Stimulated activated CD4-positive, alpha-beta T cell treated with anti-CD3 and anti-CD28 coated beads, Interleukin-15, amount 100 ng/mL, for 1 hour (primary cell): ENCODE measurements at places on chromosomes 4 and X.

- DNase-seq, result no peak
Measured at GRCh38 chrX:135505351-135505750, 15.1 kb upstream of the INTS6L start.

GRCh38 chr4:85548116-85548515, 73.2 kb downstream of the ARHGAP24 start:
- no peak for DNase-seq

DNA sequence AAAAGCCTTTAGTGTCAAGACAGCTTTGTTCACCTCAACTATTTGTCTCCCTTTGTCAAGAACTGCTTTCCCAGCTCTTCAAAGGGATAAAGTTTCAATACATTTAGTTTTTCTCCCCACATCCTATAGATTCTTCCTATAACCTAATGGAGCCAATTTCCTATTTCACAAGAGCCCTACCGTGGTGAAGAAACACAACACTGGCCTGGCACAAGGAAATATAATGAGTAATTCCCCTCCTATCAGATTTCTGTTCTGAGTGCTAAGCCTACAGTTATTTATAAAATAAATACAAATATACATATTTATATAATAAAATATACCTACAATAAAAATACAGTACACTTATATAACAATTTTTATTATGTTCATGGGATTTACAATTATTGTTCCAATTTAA, 89.9 kb downstream of the SHISA3 start:
- no peak for DNase-seq

GRCh38 chr4:128633067-128633466, 176.4 kb upstream of the JADE1 start:
- no peak for DNase-seq

DNA sequence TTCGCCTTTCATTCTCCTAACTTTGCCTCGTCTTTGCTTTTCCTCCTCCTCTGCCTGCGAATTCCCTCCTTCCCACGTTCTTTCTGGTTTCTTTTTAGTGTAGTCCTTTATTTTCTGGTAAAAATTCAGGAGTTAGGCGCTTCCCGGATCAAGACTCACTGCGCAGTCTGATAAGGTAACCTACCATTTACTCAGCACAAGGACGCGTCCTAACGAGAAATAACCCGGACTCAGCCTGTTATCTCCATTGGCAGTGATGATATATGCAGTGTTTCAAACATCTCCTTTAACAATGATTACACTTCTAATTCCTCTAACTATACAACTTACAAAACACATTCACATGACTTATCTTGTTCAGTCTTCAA, 357 bp upstream of the ETNPPL start:
- DNase-seq, result no peak

DNA sequence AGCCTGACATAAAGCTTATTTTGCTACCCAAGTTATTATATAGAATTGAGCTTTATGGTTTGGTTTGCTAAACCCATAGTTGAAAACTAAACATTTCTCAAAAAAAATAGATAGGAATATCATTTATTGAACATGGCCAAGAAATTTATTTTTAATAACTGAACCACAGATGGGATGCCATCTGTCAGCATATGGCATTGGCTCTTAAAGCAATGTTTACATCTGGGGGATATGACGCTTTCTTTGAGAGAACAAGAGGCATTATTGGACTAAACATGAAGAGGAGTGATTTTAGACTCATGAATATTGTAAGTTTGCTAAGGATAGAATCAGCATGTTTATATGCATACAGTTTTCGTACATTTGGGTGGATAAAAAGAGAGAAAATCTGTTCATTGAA, 132.6 kb upstream of the SLIT2 start:
- DNase-seq, result no peak

DNA sequence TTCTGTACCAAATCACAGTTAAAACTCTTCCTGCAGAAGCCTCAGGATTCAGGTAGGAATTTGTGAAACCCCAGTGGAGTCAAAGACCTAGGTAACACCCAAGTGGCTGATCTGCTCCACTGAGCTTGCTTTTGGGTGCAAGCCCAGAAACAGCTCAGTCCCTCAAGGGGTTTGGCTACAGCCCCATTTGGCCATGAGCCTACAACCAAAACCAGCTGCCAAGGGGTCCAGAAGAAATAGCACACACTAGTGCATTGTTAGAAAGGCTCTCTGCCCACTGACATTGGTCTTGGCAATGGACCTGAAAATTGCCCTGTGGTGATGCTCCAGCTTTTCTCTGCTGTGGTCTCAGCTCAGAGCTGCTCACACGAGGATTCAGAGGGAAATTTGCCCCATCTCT, 577.4 kb upstream of the INTU start:
- DNase-seq, result no peak

DNA sequence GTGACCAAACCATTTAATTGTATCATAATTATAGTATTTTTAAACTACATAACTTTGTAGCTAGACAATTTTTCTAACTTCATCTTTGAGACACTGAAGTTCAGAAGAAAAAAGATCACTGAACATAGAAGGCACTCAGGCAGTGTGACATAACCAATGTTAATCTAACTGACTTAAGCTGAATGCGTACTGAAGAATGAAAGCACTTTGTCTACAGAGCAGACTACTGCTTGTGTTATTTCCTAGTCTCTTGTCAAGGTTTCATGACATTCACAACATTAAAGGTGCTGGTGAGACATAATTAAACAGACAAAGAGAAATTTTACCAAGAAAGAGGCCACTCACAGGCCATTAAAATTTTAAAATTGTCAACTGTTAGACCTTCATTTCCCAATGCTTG, 13.5 kb downstream of the AMMECR1 start:
- no peak for DNase-seq

DNA sequence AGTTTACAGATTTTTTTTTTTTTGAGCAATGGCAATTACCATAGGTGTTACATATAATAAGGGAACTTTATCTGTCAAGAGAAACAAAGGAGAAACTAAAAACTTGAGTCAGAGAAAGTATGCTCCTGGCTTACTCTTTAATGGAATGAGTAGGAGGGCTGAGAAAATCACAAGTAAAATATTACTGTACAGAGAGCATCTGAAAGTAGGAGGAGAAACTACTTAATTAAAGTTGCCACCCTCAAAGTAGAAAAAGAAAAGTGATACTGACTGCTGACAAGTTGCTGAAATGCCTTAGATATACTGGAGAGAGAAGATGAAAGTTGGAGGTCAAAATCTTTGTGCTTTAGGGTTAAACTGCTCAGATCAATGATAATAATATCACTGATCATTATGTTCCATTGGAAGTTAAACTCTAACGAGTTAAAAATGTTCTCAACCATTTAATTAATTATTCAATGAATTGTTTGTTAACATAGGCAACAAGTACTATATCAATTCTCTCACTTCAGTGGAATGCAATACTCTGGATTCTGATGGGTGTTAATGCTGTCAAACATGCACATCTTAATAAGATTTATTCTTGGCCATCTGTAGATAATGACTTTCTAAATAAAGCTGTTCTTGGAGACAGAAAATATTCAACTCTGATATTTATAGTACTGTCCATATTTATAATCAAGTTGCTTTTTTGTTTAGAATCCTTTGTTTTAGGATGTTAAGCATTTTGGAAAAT, 61.2 kb upstream of the CAMK2D start:
- DNase-seq, result no peak

DNA sequence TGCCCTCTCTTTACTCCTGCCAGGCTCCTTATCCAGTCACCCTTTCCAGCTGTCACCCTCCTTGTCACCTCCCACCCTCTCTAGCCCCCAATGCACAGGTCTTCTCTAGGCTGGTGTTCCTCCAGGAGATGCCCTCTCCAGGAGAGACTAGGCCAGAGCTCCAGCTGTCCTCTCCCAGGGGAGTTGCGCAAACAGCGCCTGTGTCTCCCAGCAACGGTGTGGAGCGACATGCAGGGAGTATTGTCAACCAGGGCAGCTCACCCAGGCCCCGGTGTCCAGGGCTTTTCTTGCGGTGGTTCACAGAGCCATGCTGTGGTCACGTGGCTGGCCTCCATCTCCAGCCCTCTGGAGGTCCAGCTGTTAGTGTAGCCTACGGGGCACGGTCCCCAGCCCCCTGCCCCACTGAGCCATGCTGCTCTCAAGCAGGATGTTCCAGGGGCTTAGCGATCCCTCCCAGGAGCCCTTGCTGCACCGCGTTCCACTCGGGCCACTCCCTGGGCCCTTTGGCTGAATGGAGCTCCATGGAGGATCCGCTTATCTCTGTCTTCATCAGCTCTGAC, 34.8 kb downstream of the CCNQ start:
- DNase-seq, result no peak

DNA sequence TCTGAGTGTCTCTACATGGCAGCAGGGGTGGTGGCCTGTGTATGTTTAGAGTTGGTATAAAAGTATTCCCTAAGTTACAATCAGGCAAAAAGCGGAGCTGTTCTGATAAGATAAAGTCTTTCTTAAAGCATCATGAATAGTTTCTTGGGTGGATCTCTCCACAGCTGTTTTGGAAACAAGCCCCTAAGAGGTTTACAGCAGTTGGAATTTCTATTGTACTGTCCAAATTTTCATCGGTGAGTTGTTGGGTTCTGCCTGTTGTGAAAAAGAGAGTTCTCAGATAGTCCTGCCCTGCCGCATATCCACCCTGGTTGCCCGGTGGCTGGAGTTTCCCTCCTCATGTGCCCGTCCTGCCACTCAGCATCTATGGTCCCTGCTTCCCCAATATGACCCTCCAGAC, 50.1 kb downstream of the C4orf51 start:
- no peak for DNase-seq

- no peak for DNase-seq
Measured at GRCh38 chrX:111265486-111265885, 4.8 kb downstream of the CAPN6 start.

- DNase-seq, result no peak
Measured at GRCh38 chr4:26893491-26893890, 32.9 kb downstream of the STIM2 start.

- DNase-seq, result no peak
Measured at GRCh38 chr4:23166919-23167318, 474.2 kb downstream of the GBA3 start.

GRCh38 chr4:73187325-73187724, 71.3 kb downstream of the ANKRD17 start:
- no peak for DNase-seq

- no peak for DNase-seq
Measured at GRCh38 chrX:131058136-131058868, at the start of gene ARHGAP36. ARHGAP36 (plus strand) TSS chrX:131058346; CDS start chrX:131081666, 23,320 bp downstream.

DNA sequence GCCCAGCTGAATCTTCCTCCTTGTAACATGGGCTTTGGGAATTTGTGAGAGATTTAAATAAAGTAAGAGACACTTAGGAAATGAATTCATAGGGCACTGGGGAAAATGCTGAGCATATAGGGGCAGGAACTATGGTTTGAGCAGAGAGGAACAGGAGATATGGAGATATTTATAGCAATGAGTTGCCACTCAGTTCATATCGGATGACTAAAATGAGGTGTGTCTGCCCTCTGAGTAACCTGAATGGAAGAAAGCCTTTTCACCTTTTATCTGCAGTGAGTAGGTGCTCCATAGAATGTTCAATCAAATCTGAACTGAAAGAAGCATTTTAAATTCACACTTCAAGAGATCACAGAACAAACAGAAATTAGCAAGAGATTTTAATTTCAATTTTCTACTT, 105.7 kb downstream of the CEP44 start:
- no peak for DNase-seq

DNA sequence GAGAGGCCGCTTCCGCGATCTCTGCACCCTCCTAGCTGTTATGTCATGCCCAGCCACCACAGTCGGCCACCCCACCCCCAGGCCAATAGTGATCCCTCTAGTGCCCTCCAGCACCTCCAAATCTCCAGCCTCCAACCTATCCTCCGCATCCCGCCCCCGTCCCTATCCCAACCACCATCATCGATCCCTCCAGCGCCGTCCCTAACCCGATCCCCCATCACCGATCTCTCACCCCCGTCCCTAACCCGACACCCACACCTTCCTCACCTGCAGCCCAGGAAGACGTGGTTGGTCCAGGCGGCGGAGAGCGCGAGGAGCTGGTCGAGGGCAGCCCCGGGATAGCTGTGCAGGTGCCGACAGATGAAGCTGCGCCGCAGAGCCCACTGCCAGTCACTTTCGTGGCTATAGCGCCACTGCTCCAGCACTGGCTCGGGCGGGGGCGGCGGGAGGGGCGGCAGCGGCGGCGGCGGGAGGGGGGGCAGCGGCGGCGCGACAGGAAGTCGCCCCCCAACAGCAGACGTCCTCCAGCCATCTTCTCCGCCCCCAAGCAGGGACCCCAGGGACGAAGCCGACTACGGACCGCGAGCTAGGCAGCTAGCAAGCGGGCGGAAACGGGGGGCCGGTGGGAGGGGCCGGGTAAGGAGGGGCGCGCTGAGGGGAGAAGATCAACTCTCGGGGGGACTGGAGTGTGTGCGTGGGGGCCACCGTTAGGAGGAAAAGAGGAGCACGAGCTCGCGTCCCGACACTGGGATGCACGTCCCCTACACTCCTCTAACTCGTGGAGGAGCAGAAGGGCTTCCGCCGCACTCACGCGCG, 552 bp downstream of the NKRF start:
- peak; percentile 25 for DNase-seq

DNA sequence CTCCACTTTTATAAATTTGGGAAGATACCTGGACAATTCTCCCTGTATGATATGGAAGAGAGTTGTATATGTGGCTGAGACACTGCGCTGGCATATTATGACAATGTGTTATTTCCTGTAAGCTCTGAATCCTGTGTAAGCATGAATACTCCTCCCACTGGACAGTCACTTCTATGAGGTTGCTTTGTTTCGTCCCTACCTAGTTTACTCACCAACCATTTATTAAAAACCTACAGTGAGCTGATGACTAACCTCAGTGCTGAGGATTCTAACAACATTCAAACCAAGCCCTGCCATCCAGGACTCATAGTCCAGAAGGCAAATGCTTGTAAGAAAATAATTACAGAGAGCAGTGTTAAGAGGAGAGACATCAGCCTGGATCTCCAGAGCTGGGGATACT, 1632.9 kb upstream of the TENM3 start:
- DNase-seq, result no peak

DNA sequence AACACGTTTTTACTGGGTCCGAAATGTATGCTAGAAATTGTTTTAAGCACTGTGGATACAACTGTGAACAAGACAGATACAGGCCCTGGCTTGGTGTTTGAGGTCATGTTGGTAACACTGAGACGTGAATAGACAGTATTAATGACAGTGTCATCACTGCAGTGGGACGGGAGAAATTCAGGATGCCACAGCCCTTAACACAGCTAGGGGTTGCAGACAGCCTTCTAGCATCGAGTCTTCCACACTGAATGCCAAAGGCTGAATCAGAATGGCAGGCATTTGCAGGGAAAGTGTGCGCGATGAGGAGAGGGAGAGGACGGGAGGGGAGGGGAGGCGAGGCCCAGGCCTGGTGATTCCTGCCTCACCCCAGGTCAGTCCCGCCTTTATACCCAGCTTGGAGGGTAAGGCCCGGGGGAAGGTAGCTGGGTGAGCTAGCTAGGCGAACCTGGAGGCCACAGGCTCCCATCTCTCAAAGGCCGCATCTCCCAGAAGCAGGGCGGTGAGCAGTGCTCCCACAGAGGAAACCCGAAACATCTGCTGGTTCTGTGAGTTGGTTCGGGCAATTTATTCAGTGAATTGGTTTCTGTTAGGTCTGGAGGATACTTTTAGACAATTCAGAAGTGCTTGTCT, 44.1 kb upstream of the CLDN24 start:
- DNase-seq, result no peak

GRCh38 chrX:131025336-131025735, 32.8 kb upstream of the ARHGAP36 start:
- no peak for DNase-seq

- peak; percentile 79 for DNase-seq
Measured at GRCh38 chrX:48574270-48575266, at the start of gene RBM3. RBM3 (plus strand) TSS chrX:48574484; CDS start chrX:48575181, 697 bp downstream.

GRCh38 chr4:98939438-98939837, 10.5 kb upstream of the EIF4E start:
- DNase-seq, result no peak
